ENCODE measurements at places on chromosomes 4 and X. TPM values are rescaled to one million over a fixed set of nuclear protein-coding genes. Genes with fewer than 3 reads are reported as not detected.

DNA sequence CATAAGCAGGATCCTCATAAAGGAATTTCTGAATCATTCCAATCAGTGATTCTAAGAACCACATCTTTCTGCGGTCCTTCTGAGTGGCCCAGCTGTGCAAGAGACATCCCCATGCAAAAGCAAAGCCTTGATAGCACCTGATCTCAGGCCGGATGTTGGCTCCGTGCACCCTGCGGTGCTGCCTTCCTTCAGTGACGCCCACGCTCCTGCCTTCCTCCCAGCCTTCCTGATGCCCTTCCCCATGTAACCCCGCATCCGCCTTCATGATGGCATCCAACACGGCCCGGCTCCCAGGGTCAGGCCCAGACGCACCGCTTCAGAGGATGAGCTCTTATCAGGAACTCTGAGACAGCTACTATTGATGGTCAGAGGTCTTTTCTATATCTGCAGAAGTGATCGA is 20.4 kb upstream of the CYP4V2 start:
- no peak for DNase-seq

DNA sequence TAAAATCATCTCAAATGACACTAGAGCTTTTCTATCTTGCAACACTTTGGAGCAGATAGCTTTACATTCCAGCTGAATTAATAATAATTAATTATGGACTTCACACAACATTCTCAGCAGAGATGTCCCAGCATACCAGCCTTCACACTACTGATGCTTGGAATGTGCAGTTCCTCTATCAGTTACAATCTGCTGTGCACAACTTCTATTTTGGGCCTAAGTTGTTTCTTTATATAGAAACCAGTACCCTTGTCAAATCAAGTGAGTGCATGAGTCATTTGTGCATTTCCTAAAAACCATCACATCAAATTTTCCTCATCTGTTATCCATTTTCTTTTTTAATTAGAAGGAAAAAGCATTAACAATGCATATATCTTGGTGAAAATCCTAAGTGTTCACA is 8.8 kb upstream of the RASL11B start:
- DNase-seq = no peak

GRCh38 chr4:2074588-2074987 is 15.5 kb downstream of the NAT8L start:
- no peak for DNase-seq

The IL21 gene
- total RNA-seq = not detected

The PNMA3 gene
- total RNA-seq = not detected

- no peak for DNase-seq
Observed at GRCh38 chr4:98248934-98249333, 12.2 kb upstream of the RAP1GDS1 start.

The PROM1 gene
- total RNA-seq = 136 TPM

- DNase-seq = no peak
Observed at GRCh38 chrX:135307171-135307570, 2.1 kb upstream of the ETDC start.

GRCh38 chrX:22060415-22061280 is 28.5 kb downstream of the PHEX start:
- DNase-seq = no peak

The FUNDC1 gene
- total RNA-seq = 13.6 TPM

Data from mucosa of descending colon (tissue), 3 donors.